RWPE2 (cell line): ENCODE measurements at places on chromosomes 11 and 22.

GRCh38 chr11:105164208-105164607 is 24.6 kb upstream of the CARD18 start:
- no peak for DNase-seq

- no peak for DNase-seq
Measured at GRCh38 chr11:27719546-27719925, 19.3 kb upstream of the BDNF start.

DNA sequence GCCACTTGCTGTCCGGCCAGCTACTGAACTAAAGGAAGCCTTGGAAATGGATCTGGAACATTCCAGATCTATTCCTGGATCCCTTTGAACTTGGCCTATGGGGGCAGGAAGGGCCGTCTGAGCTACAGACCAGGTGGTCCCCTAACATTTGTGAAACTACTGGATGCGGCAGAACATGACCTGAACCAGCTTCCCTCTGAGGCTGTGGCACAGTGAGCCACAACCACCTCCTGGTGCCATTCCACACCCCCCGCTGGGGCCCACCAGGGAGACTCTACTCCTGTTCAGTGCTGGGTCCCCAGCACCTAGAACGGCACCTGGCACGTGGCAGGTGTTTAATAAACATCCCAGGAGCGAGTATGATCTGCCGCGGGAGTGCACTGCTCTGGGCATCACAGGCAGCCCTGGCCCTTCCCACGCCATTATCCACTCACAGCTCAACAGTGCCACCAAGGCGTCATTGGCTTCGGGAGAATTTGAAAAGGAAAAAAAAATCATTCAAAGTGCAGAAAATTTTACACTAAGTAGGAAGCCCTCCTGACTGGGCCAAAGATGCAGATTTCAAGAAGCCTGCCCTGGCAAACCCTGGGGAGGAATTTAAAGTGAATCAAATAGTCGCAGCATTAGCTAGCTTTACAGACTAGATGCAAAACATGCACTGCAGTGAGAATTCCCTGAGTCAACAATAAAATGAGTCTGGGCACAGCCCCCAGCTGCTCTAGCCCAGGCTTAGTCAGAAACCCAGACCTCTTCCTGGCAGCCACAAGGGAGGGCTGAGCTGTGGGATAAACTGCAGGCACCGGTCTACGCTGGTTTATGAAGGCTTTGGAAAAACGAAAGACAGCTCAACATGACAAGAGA is 14.3 kb upstream of the EFCAB6 start:
- DNase-seq: no peak

DNA sequence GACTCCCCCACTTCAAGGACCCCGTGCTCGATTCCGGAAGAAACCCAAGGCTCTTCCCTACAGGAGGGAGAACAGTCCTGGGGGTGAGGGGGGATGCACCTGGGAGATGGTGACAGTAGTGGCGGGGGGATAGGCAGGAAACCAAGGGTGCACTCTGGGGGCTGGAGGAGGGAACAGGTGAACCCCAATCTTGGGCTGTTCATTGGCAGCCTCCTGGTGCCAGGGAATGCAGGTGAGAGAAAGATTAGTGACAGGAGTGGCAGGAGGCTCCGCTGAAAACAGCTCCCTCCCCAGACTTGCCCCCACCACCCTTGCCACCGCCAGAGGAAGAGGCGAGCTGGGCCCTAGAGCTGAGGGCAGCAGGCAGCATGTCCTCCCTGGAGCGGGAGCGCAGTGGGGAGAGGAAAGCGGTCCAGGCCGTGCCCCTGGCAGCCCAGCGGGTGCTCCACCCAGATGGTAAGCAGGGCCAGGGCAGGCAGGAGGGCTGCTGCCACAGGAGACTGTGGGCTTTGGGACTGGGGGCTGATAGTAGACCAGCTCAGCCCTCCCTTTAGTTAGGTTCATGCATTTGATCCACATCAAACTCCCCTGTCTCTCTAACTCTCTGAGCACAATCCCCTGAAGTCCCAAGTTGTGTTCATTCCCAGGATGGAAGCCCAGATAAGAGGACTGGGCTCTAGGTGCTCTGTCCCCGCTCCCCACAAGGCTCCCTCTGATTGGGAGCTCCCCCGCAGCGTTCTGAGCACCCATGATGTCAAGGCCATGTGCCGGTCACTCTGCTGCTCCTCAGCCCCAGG is 14.5 kb downstream of the ROBO3 start:
- DNase-seq: no peak

DNA sequence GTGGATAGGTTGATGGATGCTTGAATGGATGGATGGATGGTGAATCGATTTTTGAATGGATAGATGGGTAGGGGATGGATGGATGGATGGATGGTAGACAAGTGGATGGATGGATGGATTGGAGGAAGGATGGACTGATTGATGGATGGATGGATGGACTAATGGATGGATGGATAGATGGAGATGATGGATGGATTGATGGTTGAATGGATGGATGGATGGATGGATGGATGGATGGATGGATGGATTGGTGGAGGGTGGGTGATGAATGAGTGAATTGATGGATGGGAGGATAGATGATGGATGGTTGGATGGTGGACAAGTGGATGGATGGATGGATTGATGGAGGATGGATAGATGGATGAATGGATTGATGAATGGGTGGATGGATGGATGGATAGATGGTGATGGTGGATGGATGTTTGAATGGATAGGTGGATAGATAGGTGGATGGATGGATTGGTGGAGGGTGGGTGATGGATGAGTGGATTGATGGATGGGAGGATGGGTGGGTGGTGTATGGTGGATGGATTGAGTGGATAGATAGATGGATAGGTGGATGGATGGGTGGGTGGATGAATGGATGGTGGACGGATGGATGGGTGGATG is 1140.9 kb downstream of the BRD1 start:
- DNase-seq: no peak

DNA sequence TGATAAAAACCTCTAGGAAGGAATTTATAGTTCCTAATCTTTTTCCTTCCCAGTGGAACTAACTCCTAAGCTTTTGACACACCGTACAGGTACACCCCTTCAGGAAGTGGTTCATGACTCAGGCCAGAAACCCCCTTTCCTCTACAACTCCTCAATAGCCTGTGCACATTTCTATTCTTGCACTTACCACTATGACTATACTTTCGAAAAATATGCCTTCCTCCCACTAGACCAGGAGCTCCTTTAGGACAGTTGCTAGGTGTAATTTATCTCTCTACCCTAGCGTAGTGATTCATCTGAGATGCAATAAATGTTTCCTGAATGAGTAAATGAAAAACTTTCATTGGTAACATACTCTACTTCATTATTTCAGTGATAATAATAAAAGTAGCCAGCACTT is 14.5 kb downstream of the MAP6 start:
- DNase-seq: no peak

DNA sequence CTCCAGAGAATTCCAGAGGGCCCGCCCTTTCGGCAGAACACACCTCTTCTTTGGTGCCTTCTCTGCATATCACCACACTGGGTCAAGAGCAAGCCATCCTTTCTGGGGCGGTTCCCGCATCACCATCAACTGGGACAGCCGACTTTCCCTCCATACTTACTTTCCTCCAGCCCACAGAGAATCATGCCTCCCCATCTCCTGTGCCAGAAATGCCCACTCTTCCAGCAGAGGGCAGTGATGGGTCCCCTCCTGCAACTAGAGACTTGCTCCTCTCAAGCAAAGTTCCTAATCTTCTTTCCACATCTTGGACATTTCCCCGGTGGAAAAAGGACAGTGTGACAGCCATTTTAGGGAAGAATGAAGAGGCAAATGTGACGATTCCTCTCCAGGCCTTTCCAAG is 157.7 kb downstream of the C11orf91 start:
- DNase-seq: no peak

GRCh38 chr11:70302419-70302752 is 31.9 kb downstream of the PPFIA1 start:
- DNase-seq: no peak

- DNase-seq: no peak
Measured at GRCh38 chr11:35257281-35257680, 118.3 kb downstream of the CD44 start.

- DNase-seq: no peak
Measured at GRCh38 chr11:86741484-86741835, 58.9 kb upstream of the PRSS23 start.

GRCh38 chr11:61861634-61862033 is 29.7 kb downstream of the FADS3 start:
- no peak for DNase-seq

DNA sequence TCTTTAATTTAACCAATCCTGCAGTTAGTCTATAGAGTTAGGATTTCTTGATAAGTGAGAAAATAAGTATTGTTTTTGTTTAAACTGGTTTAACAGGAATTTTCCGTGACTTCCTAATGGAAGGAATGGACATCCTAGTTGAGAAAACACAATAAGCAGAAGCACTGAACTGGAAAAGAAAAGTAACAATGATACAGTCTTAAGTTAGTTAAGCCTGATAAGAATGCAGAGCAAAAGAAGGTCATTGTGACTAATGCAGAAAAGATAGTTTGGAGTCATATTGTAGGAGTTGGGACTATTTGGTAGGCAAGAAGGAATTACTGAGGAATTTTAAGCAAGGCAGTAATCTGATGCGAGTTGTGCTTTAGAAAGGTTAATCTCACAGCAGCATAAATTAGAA is 11.7 kb downstream of the RNF141 start:
- no peak for DNase-seq

DNA sequence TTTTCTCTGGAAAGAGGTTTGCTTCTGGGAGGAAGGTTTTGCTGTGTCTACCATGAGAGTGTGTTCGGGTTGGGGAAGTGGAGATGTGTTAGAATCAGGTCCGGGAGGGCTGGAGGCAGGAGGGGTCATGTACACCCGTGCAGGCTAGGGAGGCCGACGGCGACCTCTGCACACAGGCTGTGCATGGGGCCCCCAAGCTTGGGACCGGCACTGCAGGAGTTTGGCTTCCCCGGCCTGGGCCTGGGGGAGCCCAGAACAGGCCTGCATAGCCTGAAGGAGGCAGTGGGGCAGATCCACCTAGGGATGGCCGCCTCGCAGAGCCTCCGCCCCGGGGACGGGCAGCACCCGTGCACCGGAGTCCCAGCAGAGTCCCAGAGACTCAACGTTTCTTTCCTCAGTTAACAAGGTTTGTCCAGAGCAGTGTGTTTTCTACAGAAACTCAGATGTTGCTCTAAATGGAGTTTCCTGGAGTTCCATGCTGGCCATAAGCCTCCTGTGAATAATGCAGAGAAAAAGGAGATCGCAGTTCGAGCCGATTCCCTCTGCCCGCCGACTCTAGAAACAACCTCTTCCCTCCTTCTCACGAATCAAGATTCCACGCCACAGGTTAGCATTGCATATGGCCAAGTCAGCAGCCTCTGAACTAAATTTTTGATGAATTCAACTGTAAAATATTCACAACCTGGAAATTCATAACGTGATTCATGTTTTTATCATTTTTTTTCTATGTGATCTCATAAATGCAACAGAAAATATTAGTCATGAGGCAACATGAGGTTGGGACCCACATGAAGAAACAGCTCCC is 427.3 kb downstream of the BRD1 start:
- no peak for DNase-seq

GRCh38 chr22:45867906-45868555 is 108.9 kb downstream of the WNT7B start:
- no peak for DNase-seq

DNA sequence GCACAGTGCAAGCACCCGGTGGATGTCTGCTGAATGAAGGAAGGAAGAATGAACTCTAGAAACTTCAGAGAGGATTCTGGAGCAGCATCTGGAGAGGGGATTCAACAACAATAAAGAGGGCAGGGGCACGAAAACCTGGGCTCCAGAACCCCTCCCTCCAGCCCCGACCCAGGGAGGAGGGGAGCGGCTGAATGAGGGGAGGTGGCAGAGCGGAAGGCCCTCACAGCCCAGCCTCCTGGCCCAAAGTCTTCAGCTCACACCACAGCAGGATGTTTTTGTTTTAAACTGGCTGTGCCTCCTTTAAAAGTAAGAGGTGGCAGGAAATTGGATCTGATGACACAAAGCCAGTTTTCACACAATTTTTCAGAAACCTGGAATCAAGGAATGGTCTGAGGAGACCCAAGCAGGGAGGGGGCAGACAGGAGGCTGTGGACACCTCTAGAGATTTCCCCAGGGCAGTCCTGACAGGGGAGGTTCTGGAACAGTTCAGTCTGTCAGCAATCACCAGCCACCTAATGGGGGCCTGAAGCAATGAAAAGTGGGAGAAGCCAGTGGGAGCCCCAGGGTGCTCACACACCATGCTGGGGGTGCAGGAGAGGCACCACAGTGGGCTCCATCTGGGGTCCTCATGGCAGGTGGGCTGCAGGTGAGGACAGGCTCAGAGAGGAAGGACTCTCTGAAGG is 44.4 kb upstream of the TCF20 start:
- no peak for DNase-seq

- no peak for DNase-seq
Measured at GRCh38 chr22:22111983-22112382, 129.4 kb upstream of the TOP3B start.

DNA sequence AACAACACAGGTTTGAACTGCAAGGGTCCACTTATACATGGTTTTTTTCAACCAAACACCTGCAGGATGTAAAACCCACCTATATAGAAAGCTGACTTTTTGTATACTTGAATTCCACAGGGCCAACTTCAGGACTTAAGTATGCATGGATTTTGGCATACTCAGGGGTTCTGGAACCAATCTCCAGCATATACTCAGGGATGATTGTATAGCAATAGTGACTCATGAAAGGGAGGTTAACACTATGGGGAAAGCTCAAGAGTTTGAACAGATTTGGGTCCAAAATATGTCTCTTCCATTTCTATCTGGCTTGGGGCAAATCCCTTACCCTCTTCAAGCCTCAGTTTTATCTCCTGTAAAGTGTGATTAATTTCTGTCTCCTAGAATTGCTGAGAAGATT is 94.9 kb downstream of the MICAL2 start:
- DNase-seq: no peak

DNA sequence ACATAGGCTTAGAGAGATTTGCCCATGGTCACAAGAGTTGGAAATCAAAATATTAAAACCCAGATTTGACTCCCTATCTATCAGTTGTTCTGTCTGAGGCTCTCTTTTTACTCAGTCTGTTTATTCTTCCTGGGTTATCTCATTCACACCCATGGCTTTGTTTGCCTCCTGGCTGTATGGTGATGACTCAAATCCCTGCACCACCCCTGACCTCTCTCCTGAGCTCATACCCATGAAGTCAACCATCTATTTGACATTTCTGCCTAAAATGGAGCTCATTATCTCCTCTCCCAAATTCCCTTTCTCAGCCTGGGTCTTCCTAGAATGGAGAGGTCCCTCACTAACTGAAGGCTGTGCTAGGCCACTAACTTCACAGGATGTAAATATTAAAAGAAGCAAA is 27.8 kb upstream of the CCDC134 start:
- DNase-seq: no peak

GRCh38 chr11:2437516-2437915 is 6.8 kb downstream of the TRPM5 start:
- peak; percentile 24 for DNase-seq
